AG10803 (cell line): ENCODE measurements at places on chromosomes 5 and 9.

DNA sequence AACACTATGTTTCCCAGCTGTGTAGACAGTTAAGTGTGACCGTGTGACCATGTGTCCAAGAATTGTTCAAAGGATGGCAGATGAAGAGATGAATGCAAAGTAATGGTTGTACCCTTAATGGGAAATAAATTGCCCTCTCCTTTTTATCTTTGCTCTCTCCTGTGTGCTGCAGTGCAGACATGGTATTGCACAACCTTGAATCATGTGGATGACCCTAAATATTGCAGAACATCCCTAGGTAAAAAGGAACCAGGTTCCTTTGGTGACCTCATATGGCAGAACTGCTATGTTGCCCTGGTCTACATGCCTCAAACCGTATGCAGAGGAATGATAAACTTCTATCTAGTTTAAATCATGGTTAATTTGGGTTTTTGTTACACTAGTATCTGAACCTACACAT is 81.7 kb upstream of the CTNND2 start:
- DNase-seq = no peak

- DNase-seq = no peak
Observed at GRCh38 chr5:178392931-178393394, 160.4 kb upstream of the PHYKPL start.

DNA sequence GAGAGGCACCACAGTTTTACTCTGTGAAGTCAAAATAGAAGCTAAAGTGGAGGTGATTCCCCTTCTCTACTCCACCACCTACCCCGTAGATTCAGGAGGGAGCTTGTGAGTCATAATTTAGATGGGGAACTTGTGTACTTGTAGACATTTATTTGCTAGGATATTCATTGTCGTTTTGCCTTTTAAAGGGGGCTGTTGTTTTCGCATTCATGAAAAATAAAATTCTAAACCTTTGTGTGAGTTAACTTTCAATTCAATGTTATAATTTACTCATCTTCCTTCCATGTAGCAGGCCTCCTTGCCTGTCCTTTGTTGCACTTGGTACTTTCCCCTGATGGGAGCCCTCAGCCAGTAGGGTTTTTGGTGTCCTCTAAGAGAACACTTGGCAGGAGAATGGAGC is 22.0 kb downstream of the SECISBP2 start:
- no peak for DNase-seq

- peak; percentile 24 for DNase-seq
Observed at GRCh38 chr9:72871685-72872084, 81.2 kb downstream of the ALDH1A1 start.

- no peak for DNase-seq
Observed at GRCh38 chr5:90015584-90016018, 394.0 kb downstream of the CETN3 start.

DNA sequence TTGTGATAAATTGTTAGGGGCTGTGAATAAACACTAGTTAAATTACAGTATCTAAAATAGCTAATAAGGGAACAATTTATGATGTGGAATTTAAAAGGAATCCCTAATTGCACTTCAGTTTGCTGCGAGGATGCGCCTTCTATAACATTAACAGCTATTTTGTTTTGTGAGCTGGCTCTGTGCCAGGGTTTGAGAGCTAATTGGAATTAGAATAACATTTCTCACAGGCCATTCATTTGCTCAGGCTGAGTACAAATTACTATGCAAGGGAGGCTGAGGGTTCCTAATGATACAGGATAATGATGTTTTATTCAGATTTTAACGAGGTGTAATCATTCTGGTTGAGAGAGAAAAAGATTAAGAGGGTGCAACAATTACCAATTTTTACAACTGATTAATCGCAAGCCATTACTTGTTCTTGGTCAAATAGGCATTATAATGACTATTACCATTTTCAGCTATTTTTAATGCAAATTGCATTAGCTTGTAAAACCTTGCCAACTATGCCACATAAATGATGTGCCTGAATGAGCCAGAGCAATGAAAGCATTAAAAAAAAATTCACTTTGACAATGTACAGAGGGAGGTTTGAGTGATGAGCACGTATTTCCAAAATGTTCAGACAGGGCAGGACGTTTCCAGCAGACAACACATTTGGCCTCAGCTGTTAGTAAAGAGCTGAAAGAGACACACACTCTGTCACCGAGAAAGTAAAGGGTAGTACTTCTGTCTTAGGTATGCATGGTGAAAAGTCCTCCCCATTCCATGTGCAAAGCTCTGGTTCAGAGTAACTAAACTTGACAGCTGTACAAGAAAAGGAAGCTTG is 576.5 kb downstream of the TLE1 start:
- DNase-seq = no peak

- peak; percentile 29 for DNase-seq
Observed at GRCh38 chr5:138349852-138350562, 2.5 kb upstream of the KDM3B start.

GRCh38 chr9:72633966-72634365 is 112.6 kb downstream of the TMC1 start:
- peak; percentile 49 for DNase-seq

GRCh38 chr5:26518065-26518464 is 520.3 kb downstream of the CDH9 start:
- DNase-seq = no peak

DNA sequence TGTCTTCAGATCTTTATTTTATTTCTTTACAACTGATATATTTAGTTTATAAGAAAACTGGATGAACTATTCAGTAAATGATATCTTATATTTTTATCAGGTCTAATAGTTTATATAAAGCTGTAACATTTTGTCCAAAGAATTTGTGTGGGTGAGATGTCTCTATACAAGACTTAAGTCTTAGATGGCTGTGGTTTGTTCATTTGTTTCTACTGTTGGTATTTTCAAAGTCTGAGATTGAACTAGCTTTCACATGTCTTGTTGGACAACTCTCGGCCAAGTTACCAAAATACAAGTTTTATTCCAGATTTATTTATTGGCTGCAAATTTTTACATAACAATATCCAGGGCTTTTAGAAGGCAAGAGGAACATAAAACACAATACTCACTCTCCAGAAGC is 286.0 kb downstream of the NR2F1-AS1 start:
- no peak for DNase-seq

- DNase-seq = no peak
Observed at GRCh38 chr5:80962630-80963520, 2.7 kb downstream of the RASGRF2 start.

GRCh38 chr5:52948418-52949076 is 40.6 kb upstream of the ITGA2 start:
- DNase-seq = peak; percentile 77

DNA sequence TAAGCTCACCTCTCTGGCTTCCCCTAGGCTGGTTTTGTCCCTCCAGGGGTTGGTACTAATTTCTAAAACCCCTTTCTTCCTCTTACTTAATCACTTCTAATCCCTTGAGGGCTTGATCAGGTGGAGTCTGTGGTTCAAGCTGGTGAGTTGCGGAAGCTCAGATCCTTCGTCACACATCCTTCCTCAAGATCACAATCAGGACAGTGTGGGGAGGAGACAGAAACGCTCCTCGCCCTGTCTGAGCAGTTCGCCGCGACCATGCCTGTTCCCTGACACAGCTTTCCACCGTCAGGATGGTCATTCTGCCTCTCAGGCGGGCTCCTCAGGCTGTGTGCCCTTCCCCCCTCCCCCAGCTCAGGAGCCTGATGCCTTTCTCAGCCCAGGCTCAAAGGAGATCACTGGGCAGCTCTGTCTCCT is 24.3 kb downstream of the CPLX2 start:
- no peak for DNase-seq

GRCh38 chr5:41903892-41904799 is at the start of gene RIMOC1:
Gene RIMOC1, plus strand, starts transcription at chr5:41904344. Its CDS starts 24 bp downstream, at chr5:41904368.
- DNase-seq = peak; percentile 100

DNA sequence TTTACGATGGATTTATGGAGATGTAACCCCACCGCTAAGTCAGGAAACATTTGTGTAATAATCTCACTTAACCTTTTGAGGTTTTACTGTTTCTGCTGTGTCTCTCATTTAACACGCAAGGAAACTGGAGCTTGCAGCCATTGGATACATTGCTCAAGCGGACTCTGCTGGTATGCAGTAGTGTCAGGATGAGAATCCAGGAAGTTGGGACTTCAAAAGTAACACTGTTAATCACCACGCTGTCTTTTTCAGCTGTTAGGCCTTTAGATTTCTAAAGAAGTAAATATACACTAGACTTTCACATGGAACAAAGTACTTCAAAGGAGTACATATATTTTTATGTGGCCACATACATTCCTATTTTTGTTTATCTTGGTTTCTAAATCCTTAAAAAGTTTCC is 114.7 kb downstream of the LPAR1 start:
- peak; percentile 65 for DNase-seq

GRCh38 chr5:90983711-90984124 is 399.4 kb downstream of the ARRDC3 start:
- DNase-seq = no peak

DNA sequence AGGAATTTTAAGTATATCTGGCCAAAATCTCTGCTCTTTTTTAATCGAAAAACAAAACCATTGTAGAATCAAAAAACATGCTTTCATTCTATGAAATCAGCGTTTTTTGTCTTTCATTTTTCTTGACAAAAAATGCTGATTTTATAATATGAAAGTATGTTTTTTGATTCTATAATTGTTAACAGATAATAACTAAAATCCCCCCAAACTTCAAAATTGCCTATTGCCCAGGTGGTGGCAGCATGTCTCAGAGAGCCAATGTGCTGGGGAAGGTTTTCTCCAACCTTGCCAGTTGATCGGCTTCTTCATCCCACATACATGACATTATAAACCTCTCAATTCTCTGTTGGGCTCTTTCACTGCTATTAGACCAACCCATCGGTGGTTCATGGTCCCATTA is 5.1 kb upstream of the SMIM15 start:
- peak; percentile 55 for DNase-seq

DNA sequence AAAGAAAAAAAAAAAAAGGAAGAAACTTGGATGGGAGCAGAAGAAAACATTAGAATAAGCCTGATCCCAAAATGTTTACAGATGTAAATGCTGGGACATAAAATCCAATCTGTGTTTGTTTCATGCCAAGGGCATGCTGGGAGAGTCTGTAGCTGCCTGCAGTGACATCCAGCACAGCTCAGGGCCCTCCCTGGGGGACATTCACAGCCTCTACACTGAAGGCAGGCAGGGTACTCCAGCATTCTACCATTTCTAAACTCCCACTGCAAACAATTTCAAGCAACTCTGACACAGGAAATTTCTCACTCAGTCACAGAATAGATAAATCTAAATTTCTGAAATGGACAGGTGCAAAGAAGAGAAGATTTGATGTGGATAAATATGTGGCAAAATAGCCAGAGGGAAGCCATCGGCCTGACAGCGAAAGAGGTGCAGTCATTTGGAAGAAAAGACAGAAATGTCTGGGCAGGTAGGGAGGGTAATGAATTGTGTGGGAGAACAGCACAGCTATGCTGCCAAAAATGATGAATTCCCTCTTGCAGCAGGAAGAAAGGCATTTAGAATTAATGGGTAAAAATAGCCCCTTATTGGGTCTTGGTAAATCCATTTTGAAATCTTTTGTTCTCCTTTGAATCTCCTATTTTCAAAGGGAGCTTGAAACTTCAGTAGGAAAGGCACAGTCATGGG is 199.4 kb downstream of the MED10 start:
- no peak for DNase-seq

- DNase-seq = peak; percentile 1
Observed at GRCh38 chr5:60184606-60185005, 291.1 kb upstream of the PDE4D start.

- DNase-seq = peak; percentile 81
Observed at GRCh38 chr5:82364497-82364896, 86.3 kb upstream of the RPS23 start.

DNA sequence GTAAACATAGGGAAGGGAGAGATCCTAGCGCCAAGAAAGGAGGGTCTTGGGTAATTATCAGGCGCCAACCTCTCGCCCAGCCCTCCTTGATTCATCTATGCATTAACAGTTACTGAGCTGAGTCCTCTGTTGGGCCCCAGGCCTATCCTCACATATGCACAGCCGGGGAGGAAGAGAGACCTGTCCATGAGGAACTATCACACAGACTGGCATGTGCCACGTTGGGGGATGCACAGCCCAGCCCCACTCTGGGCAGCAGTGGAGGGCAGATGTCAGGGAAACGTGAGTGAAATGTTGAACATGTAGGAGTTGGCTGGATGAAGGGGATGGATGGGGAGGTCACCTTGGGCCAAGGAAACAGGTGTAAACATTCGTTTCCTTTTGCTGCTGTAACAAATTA is 18.8 kb upstream of the ENHO start:
- no peak for DNase-seq

DNA sequence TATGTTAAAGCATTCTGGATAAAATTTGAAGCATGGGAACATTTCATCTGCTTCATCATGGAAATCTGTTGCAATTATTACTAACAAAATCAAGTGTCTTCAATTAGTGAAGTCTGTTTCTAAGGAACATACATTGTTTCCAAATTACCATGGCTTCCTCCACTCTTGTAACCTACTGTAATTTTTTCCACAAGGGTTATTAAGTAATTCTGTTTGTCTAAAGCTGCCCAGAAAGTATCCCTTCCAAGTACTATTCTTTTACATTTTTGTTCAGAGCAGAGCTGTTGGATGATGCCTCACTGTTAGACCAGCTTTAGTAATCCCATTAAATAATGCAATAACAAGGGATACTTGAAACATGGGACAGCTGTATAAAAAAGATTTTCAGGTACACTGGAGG is 483.5 kb upstream of the CD180 start:
- DNase-seq = peak; percentile 84
